ENCODE measurements at places on chromosomes 7 and 10. TPM values are rescaled to one million over a fixed set of nuclear protein-coding genes. Genes with fewer than 3 reads are reported as not detected.

The CDC14C gene
- total RNA-seq = not detected

The IDI2 gene
- not detected for total RNA-seq

The TMEM229A gene
- not detected for total RNA-seq

The EPO gene
- not detected for total RNA-seq

The RSU1 gene
- 26.3 TPM for total RNA-seq

The PCGF5 gene
- total RNA-seq = 1.3 TPM

The SPDYE5 gene
- total RNA-seq = not detected

The AFAP1L2 gene
- 4.4 TPM for total RNA-seq

- DNase-seq = no peak
Observed at GRCh38 chr10:105643660-105644059, 1002.6 kb downstream of the SORCS3 start.

GRCh38 chr10:10847387-10847786 is 170.3 kb upstream of the CELF2 start:
- DNase-seq = no peak

DNA sequence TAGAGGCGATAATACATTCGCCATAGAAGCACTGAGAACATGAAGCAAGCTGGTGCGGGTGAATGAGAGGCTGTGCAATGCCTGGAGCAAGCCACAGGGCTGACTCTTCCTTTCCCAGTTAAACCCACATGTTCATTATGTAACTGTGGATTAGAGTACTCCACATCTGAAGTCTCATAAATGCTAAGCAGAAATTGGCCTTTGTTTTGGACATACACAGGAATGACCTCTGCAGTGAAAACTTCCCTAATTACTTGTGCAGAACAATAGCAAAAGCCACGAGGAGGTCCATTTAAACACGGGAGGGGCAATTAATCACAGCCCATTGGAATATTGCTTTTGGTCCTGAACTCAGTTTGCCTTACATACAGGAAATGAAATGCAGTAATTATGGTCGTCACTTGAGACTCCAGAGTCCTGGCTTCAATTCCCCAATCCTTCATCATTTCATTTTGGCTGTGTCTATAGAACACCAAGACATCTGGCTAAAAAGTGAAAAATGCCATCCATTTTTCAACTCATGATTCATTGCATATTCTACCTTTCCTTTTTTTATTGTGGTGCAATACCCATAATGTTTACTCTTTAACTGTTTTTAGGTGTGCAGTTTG is 78.7 kb upstream of the CXCL12 start:
- no peak for DNase-seq

DNA sequence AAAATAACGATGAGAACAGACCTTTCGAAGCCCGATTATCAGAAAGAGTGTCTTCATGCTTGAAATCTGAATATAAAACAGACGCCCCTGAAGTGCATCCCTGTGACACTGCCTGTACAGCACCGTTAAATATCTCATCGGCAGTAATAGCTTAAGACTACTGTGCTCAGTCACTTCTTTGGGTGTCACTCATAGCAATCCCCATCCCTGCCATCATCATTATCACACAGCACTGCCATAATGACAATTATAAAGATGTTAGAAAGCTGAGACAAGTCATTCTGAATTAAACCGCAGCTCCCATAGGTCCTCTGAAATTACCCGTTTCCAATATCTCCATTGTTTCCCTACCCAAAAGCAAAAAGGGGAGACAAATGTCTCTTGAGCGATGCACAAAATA is 567.7 kb upstream of the C7orf33 start:
- DNase-seq = no peak

GRCh38 chr10:18829259-18829658 is 170.0 kb downstream of the ARL5B start:
- no peak for DNase-seq

GRCh38 chr7:124012864-124013263 is 20.0 kb downstream of the TMEM229A start:
- DNase-seq = no peak

DNA sequence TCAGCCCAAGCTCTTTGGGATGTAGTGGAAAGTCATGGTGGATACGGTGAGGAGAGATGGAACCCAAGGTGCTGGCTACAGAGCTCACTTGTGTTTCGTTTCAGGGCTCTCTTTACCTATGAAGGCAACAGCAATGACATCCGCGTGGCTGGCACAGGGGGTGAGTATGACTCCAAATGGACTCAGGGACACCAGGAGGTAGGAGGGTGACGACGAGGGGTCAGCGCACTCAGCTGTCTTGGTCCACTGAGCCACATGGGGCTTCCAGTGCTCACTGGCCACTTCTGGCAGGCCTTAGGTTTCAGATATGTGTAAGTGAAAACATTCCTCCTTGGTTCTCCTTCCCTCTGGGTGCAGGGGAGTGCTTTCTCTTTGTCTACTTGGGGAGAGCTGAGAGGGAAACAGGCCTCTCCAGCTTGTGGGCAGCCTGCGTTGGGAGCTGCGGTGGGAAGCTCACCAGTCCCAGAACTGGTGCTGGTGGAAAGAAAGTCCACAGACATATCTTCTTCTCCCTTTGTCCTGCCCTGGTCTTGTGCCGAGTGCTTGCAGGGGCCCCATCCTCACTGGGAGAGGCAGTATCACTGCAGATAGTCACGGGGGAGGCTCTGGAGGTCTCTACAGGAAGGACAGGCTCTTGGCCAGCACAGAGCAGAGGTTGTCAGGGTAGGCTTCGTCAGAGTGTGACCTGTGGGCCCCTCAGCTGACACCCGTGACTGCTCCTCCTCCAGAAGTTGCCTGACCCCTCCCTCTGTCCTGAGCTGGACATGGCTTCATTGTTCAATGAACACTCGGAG is 5.8 kb downstream of the DBNL start:
- DNase-seq = peak; percentile 19

GRCh38 chr7:85081392-85081791 is 105.5 kb downstream of the SEMA3D start:
- DNase-seq = no peak

DNA sequence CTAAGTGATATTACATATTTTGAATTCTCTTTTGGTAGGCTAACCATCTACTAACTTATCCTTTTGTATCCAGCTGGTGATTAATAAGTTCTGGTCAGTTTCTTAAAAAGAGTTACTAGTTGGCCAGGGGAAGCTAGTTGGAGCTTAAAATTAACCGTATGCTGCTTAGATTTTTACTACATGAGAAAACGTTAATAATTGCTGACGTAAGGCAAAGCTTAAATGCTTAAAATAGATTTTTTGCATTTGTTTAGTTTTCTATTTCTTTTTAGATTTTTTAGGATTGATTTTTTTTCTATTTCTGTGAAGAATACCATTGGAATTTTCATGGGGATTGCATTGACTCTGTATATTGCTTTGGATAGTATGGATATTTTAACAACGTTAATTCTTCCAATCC is 32.6 kb downstream of the CCDC172 start:
- no peak for DNase-seq

DNA sequence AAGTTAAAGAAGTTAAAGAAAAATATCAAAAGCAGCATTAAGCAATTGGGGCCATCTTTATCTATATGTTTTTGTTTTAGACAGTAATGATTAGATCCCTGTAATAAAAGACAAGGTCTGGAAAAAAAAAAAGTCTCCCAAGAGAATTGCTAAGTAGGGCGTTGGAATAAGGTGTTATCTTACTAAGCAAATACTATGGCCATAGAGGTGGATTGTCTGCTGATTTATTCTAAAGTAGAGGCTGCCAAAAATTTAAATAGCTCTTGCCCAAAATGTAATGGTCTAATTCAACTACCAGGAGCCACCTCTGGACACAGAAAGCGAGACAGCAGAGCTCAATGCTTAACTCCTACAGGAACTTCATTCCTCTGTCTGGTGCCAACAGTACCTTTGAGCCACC is 71.6 kb downstream of the HERPUD2 start:
- no peak for DNase-seq

GRCh38 chr10:96118604-96119450 is 11.3 kb upstream of the ZNF518A start:
- DNase-seq = no peak

DNA sequence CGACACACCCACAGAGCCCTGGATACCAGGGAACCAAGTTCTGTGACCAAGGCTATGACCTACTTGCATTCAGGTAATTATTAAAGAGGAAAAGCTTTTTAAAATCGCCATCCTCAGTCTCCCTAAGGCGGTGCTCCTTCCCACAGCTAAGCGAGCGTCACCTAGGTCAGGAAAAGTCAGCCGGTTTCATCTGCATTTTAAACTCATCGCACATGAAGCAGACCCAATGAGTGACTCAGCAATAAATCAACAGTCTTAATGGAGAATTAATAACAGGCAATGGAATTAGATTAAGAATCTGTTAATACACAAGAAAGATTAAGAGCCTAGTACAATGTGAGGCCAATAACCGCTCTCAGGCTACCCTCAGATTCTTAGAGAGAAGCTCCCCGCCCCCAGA is 59.2 kb downstream of the HSPA12A start:
- DNase-seq = no peak

GRCh38 chr7:27188386-27189294 is 3.6 kb upstream of the HOXA11 start:
- DNase-seq = no peak

DNA sequence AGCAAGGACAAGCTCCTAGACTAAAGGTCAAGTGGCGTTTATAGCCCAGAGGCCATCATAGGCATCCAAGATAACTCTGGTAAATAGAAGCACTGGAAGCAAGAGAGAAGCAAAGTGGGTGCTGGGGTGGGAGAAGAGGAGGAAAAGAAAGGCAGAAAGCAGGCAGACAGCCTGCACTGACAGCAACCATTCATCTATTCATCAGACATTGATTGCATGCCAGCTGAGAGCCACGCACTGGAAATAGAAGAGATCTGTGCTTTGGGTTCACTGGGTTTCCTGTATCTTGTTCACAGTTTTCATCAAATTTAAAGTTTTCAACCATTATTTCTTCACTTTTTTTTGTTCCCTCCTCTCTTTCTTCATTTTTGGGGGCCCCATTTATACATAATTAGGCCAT is 4.7 kb upstream of the SLIT1 start:
- no peak for DNase-seq

DNA sequence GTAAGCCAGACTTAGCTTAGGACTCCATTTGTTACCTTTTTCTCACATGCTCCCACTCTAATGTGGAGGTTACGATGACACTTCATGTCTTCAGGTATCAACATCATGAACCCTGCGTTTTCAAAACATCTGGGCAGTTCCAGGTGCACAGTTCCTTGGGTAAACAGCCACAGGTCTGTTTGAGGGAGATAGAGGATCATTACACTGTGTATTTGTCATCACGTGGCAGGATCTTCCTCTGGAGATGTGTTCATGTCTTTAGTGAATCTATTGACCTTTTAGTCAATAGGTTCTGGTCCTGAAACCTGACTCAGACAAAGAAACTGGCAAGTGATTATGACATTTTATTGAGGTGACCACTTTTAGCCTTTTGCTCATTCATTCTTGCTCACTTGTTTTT is 145.5 kb downstream of the ANKRD7 start:
- no peak for DNase-seq

GRCh38 chr10:132687181-132687892 is 98.6 kb downstream of the NKX6-2 start:
- DNase-seq = no peak

- DNase-seq = no peak
Observed at GRCh38 chr7:139112741-139113250, 3.3 kb upstream of the ZC3HAV1 start.

GRCh38 chr7:15389073-15389472 is 172.7 kb downstream of the AGMO start:
- no peak for DNase-seq

- DNase-seq = peak; percentile 79
Observed at GRCh38 chr7:50304129-50304910, at the start of gene IKZF1. Gene IKZF1, plus strand, starts transcription at chr7:50304716. Its CDS starts 14,346 bp downstream, at chr7:50319062.
